Stimulated activated CD8-positive, alpha-beta memory T cell treated with anti-CD3 and anti-CD28 coated beads, Interleukin-15, amount 100 ng/mL, for 24 hours (primary cell): ENCODE measurements at places on chromosomes 2 and 18.

DNA sequence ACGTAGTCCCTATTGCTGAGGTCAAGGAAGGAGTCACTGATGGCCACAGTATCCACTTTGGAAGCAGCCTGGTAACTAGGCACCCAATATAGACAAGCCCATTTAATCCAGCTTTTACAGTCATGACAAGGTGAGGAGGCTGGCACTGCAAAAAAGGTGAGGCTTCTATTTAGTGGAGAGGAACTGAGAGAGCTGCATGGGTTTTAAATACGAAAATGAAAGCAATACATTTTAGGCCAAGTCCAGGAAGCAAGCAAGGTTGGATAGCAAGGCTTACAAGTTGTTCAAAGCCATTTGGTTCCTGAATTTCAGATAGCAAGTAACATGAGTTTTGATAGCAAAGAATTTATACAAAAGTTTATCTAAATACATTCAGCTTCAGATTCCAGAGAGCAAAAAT is 80.4 kb downstream of the SGPP2 start:
- DNase-seq = no peak

DNA sequence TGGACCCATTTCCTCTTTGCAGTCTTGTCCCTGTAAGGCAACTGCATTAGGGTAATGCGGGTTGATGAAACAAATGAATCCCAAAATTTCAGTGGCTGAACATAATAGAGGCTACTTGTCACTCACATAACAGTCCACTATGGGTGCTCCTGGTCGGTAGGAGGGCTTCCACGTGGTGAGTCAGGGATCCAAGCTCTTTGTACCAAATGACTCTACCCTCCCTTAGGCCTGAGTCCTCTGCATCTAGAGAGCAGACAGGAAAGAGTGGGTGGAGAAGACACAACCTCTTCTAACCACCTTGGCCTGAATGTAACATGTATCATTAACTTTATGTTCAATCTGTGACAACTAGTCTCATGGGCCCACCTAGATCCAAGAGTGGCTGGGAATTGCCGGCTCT is 86.2 kb upstream of the HAAO start:
- no peak for DNase-seq

- DNase-seq = no peak
Measured at GRCh38 chr2:72008608-72009007, 139.1 kb downstream of the CYP26B1 start.

- DNase-seq = no peak
Measured at GRCh38 chr18:31973929-31974546, 31.1 kb upstream of the TRAPPC8 start.

DNA sequence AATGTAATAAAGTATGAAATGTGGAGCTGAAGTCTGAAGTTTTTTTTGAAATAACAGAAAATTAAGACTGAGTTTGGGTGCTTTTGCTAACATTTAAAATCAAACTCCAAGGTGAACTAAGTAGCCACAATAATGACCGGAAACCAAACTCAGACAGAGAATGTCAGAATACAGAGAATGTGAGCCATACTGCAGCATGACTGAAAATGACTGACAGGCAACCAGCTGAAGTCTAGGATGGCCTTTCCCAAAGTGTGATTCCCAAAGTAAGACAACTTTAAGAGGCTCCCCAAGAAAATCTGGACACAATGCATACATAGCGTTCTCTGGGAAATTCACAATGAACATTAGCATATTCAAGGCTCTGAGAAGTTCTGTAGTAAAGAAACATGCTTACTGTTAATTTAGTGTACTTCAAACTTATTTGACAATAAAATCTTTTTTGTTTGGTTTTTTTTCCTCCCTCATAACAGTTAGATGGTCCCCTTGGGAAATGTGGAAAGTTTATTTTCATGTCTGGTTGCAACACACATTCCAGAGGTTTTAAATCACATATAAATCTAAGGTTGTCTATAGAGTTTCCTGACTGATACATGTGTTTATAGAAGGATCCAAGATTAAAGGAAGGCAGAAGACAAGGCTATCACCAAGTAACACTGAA is 28.6 kb downstream of the PLA2R1 start:
- DNase-seq = no peak

DNA sequence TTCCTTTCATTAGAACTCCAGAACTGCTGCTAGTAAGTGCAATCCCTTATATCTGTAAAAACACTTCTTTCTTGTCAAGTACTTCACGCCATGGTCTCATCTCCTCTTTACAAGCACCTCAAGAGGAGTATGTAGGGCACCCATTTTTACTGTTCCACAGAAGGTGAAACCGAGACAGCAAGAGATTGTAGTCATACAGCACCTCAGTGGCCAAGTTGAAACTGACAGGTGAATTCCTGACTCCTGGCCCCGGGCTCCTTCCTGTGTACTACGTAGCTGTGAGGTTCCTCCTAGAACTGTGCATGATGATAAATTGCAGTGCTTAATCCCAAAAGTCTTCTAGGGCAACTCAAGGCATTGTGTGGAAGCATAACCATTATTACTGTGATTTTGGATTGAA is 131.5 kb upstream of the MEIS1 start:
- DNase-seq = no peak

DNA sequence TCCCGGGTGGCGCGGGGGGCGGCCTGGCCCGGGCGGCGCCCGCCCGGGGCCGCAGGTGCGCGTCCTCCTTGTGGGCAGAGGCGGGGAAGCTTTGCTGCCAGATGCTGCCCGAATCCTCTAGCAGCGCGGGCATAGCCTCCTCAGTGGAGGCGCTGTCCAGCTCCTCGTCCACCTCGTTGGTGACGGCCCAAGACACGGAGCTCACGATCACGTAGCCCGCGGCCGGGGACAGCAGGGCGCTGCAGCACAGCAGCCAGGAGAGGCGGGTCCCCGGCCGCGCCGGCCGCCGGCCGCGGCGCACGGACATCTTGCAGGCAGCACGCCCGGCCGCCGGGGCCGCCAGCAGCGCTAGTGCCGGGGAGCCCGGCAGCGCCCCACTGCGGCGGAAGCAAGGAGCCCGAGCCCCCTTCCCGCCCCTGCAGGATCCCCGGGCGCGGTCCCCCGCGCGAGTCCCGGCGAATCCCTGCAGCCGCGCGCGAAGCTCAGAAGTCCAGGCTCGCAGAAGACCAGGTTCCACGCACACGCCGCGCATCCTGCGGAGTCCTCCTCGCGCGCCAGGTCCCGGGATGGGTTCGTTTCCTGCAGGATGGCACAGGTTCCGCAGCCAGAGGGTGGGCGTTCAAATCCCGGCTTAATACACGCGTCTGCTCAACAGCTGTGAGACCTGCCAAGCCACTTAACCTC is at the start of gene CREG2:
TSS of gene CREG2 (minus strand) at position 353 of the 684 bp plus-strand sequence. CDS start at position 307, 46 bp downstream.
- peak; percentile 9 for DNase-seq

- no peak for DNase-seq
Measured at GRCh38 chr2:217797661-217798069, 205.1 kb downstream of the TNS1 start.

DNA sequence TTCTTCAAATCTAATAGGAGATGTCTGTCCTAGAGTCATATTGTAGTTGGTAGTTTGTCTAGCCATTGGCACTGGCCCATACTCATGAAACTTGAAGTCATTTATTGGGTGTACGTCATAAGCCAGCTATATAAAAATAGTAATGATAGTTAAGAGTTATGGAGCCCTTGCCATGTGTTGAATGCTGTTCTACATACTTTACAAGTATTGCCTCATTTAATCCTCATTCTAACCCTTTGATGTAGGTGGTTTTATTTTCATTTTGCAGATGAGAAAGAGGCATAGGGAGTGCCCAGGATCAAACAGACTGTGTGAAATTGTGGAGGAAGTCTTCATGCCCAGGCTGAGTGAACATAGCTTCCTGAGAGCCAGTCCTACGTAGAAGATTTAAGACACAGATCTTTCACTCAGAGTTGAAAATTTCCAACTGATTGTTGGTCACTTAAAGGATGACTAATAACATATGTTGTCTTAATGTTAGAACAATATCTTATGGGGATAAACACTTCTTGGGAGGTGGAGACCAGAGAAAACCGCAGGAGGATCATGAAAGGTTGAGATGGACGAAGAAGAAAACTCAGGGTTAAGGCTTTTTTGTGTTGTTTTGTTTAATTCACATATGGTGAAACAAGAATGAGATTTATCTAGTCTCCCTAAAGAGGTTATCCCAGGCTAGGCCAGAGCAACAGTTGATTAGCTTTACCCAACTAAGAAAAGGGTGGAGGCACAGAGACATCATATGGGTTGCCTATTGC is 156.0 kb downstream of the CERS6 start:
- no peak for DNase-seq

DNA sequence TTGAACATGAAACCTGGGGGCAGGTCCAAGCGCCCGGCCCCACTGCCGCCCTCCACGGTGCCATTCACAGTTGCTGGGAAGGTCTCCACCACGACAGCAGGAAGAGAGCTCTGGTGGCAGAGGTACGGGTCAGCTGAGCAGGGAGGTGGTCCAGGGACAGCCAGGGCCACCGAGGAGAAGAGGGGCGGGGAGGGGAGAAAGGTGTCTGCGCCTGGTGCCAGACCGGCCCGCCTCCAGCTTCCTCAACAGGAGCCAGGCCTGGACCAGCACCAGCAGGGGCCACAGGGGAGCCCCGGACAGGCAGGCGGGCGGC is 56.2 kb downstream of the BIN1 start:
- no peak for DNase-seq

- no peak for DNase-seq
Measured at GRCh38 chr2:144389151-144389929, 130.6 kb downstream of the ZEB2 start.

DNA sequence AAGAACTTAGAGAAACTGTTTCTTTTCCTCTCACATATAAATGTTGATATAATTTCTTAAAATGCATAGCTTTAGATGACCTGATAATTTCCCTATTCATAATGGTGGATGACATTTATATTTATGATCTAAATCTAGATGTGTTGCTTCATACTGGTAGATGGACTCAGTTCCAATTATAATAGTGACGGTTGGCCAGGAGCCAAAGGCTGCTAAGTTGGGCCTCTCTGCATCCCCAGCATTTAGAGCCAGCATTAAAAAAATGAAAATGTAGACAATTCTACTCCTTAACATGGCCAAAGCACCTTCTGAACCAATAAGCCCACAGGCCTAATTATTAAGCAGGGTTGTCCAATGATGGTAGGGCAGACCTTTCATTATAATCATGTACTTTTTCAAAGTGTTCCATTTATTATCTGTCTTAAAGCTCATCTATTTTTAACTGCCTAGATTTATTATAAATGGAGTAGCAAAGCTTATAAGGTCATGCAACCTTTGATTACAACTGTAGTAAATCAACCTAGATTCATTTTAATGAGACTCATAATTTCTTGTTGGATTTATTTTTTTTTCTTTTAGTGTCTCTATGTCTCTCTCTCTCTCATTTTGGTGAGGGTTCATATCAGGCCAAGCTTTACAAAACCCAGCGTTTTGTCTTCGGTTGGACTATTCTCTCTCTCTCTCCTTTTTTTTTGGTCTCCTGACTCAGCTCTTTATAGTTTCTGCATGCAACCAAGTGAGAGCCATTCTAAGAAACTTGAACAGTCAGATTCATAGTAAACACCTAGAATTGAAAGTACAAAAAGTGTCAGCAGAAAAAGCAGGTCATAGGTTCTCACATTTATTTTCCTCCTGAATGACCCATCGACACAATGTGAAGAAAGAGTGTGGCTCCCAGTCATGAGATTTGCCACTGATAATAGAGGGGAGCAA is 2016.1 kb upstream of the PIK3C3 start:
- no peak for DNase-seq

DNA sequence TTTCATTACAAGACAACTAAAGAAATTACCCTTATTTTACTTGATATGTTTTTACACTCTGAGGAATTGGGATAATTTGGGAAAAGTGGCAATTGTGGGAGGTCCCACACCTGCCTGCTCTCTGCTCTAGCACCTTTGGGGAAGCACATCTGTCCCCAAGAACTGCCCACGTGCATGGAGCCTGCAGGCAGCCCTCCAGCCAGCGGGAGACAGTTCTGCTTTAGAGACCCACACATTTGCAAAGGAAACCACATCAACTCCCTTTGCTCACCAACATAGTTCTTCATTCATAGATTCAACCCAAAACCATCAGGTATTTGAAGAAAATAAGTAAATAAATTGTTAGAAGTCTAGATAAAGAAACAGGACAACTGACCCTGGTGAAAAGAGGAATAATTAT is 239.9 kb upstream of the ID2 start:
- no peak for DNase-seq

GRCh38 chr18:48488388-48488850 is 50.4 kb upstream of the CTIF start:
- DNase-seq = no peak

- DNase-seq = no peak
Measured at GRCh38 chr2:45899926-45900325, 248.5 kb downstream of the PRKCE start.

GRCh38 chr2:101833890-101834523 is 136.5 kb downstream of the MAP4K4 start:
- DNase-seq = no peak

DNA sequence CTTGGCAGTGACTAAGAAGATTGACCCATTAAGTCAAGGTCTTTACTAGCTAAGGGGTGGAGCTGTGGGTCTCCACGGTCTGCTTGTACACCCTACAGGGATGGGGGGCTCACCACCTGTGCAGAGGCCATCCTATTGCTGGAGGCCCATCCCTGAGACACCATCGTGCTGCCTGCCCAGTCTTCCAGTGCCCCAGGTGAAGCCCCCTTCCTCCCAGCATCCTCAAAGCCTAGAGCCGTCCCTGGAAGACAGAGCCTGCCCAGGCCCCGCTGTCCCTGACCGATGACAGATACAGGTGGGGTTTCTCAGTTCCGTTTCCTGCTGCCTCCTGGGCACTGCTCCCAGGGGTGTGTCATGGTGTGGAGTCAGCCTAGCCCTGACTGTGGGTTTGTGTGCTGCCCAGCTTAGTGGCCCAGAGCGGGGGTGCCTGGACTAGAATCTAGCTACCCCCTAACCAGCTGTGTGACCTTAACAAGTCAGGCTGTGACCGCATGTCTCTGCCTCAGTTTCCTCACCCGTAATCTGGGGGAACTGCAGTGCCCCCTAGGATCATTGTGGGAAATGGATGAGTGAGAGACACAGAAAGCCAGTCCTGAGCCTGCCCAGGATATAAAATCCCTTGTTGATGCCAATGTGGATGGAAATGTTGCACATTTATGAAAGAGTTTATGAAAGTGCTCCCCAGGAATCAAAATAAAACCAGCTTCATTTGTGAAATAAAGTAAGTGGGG is 2.0 kb downstream of the OTOS start:
- DNase-seq = no peak

- no peak for DNase-seq
Measured at GRCh38 chr2:233965032-233965603, 47.9 kb downstream of the TRPM8 start.

- no peak for DNase-seq
Measured at GRCh38 chr2:44822174-44822573, 119.3 kb upstream of the SIX3 start.

- no peak for DNase-seq
Measured at GRCh38 chr2:127552336-127552735, 16.9 kb downstream of the MYO7B start.

DNA sequence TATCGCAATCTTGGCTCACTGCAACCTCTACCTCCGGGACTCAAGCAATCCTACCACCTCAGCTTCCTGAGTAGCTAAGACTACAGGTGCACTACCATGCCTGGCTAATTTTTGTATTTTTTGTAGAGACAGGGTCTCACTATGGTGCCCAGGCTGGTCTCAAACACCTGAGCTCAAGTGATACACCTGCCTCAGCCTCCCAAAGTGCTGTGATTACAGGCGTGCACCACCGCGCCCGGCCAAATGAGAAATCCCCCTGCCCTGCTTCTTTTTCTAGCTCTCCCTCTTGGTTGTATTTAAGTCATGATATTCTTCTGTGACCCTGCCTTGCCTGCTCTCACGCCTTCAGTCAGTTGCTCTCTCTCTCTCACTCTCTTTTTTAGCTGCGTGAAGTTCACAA is 157.0 kb upstream of the SH3BP4 start:
- DNase-seq = no peak
